ENCODE measurements at places on chromosomes 7 and 10.
A peak's percentile ranks its signal among the peaks of the same experiment; 100 is the strongest.

- no peak for DNase-seq
Measured at GRCh38 chr10:14904316-14904732, 25.7 kb downstream of the SUV39H2 start.

- DNase-seq, result no peak
Measured at GRCh38 chr7:151663382-151664100, 143.8 kb upstream of the RHEB start.

DNA sequence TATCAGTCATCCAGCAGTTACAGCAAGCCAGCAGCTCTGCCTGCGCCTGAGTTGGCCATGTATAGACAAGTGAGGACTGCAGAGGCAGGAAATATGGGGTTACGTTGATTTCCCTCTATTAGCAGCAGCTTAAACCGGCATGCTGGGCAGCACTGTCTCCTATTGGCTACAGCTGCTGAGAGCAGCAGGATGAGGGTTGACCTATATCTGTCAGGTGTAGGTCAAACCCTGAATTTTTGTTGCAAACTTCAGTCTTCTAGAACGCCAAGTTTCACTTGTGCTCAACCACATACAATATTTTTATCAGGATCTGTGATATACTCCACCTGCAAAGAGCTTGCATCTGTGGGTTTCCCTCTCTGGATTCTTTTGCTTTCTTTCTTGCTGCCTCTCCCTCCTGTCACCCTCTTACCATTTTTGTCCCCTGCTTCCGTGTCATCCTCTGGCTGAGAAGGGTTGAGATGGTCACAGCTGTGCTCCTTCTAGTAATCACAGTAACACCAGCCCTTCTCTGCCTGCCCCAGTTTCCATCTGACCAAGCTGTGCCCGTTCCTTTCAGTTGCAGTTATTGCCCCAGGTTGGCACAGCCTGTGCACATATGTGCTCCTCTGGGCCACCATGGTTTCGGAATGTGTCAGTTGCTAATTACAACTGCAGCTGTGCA is 23.8 kb upstream of the GLCCI1 start:
- peak; percentile 35 for DNase-seq

- DNase-seq, result no peak
Measured at GRCh38 chr7:18117482-18117881, 89.8 kb upstream of the PRPS1L1 start.

GRCh38 chr7:137977173-137977572 is 24.7 kb downstream of the CREB3L2 start:
- DNase-seq, result no peak

DNA sequence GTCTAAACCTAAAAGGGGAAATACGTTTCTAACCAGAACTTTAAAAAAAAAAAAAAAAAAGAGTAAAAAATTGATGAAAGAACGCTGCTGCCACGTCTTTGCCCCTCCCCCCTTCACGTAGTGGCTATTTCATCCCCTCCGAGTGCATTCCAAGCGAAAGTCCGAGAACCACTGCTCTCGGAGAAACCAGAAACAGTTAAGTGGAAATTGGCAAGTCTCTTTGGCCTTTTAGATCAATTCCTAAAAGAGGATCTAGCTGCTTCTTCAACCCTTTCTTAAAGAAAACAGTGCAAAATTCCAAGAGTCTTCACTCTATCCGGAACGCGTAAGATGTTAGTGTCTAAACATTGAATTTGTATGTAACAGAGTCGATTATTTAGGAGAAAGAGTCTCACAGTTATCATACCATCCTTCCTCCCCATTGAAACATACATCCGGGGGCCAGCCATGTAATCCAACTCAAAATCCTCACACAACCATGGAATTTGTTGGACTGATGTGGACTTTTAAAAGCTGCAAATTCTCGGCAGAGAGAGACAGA is 1.1 kb downstream of the P4HA1 start:
- DNase-seq, result peak; percentile 24

GRCh38 chr10:120508966-120509365 is 51.9 kb downstream of the PLPP4 start:
- no peak for DNase-seq

DNA sequence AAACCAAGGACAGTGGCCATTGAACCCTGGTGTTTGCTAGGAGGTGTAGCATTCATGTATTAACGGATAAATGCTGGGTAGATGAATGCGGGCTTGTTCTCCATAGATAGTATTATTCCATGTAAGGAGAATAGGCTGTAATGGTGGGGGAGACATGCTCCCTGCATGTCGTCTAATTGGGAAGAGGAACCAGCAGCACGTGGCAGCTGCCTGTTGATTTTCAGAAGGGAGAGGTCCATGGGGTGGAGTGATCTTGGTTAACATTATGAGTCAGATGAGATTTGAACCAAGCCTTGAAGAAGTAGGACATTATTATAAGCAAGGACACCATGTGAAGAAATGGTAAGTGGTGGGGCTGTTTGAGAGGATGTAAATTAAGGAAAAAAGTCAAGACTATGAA is 112.5 kb downstream of the WNT2 start:
- no peak for DNase-seq

DNA sequence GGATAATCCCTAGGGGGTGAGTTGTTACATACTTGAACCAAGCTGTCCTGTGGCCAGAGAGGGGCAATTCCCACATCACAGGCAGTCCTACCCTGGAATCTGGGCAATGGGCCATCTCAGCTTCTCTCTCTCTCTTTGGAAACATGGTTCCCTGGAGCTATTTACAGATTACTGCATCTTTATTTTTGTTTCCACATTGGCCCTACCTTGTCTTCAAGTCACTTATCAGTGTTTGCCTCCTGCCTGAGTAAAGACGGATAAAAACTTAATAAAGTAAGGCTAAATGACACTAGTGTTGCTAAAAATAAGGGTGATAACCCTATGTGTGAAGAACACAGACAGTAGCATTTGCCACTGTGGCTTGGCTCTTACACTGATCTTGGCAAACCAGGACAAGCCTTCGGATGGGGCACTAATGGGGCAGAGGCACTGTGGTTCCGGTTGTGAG is 228.2 kb downstream of the GFRA1 start:
- DNase-seq, result no peak

DNA sequence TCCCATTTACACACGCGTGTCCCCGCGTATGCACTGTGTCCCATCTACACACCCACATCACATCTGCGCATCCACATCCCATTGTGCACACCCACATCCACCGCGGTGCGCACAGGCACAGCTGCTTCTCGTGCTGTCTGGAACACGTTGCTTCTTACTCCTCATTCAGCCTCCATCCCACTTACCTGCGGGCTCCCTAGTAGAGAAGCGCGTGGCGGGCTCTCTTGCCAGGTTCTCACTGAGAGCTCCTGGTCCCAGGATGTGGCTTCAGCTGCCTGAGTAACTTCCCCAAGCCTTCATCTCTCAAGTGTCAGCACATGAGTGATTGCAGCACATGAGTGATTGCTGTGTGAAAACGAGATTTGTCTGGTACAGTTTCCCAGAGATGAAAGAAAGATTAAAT is 117.8 kb downstream of the TRRAP start:
- DNase-seq, result no peak

GRCh38 chr7:148535217-148535616 is 55.3 kb upstream of the C7orf33 start:
- no peak for DNase-seq

- peak; percentile 80 for DNase-seq
Measured at GRCh38 chr7:149239345-149240143, at the start of gene ZNF212. Gene ZNF212 (plus strand): TSS chr7:149239651. CDS start chr7:149239779, 128 bp downstream.

- DNase-seq, result no peak
Measured at GRCh38 chr10:132626019-132626760, 88.6 kb downstream of the INPP5A start.

DNA sequence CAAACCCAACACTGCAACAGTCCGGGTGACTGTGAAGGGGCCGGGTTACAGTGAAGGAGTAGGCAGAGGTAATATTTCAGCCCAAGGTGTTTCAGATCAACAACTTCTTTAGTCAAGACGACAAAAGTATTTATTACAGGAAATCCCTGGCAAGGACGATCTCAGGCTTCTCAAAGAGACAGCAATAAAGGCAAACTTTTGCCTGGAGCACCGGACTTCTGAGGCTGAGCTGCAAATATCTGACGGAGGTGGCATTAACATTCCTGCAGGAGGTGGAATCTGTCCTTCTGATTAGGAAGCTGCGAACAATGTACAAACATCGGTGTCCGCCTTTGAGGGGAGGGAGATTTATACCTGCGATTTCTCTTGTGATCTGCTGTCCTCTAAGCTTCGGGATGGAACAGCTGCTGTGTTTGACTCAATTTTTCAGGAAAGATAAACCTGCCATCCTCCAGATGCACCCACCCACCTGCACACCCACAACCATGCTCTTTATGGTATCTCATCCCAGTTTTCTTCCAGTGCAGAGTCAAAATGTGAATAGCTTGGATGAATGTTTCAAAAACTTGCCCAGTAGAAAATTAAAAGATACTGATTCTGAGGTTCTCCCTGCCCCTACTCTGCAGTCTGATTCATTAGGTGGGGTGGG is 32.1 kb downstream of the EMX2 start:
- no peak for DNase-seq

DNA sequence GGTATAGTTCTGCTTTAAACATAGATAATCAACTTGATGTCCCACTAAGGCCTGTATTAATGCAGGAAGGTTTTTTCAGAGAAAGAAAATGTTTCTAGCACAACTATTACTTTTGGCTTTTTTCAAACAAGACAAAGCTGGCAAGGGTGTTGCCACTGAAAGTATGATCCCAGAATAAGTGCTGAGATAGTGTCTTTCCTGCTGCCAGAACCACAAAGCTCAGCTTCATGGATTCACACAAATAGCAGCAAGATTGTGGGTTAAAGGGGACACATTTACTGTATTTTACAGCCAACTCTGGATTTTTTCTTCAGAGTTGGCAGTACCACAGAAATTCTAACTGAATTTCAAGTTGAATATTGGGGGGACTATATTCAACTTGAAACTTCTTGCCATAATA is 4.3 kb downstream of the NCOA4 start:
- DNase-seq, result no peak

- no peak for DNase-seq
Measured at GRCh38 chr10:117159390-117159789, 21.3 kb upstream of the VAX1 start.

DNA sequence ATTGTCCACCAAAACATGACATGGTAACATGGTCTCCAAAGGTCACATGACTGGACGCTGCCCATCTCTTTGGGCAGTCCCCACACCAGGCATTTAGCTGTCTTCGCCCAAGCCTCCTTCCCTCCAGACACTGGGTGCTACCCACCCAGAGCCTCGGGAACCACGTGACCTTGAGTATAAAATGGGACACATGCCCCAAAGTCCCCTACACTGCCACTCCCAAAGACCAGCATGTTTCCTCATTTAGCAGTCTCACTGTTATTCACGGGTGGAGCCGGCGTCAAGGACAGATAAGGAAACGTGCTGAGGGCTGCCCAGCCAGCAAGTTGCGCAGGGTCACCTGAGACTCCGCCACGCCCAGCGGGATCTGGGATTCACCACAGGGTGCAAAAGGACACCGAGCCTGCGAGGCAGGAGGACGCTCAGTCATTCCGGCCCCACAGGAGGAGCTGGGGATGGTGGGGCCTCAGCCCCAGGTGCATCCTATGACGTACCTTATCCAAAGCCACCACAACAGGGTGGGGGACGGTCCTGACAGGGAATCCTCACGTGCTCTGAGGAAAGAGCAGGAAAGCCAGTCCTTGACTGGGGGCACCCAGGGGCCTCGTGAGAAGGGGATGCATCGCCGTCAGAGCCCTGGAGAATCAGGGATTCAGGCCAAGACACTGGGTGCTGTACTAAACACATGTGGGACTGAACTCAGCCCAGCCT is 226.9 kb downstream of the TNS3 start:
- DNase-seq, result no peak

- DNase-seq, result no peak
Measured at GRCh38 chr7:80392229-80393169, 119.4 kb downstream of the GNAT3 start.

DNA sequence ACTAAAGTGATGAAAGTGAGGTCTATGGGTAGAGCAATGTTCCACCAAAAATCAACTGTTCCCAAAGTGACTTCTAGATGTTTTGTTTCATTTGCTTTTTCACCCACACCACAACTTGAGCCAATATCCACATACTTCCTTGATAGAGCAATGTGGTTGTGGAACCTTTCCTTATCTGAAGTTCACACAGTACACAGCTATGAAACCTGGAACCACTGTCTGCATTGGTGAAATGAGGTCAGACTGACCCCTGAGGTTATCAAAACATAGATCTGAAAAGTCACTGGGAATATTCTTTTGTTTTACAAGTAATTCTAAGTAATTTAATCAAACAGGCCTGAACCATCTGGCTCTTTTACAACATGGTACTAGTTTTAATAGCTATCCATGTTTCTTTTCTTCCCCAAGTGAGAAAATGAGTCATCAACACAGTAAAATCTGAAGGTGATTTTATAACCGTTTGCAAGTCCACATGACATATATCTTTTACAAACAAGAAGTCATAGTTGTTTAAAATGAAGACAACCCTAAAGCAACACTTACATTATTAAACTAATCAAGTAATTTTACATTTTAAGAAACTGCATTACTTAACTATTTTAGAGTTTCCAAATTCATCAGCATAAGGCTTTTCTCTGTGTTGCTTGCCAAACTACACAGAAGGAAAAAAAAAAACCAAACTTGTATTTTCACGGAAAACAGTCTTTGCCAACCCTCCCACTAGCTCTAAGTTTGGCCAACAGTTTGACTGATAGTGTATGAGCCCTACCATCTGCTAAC is 80.3 kb downstream of the LRRC17 start:
- no peak for DNase-seq

- no peak for DNase-seq
Measured at GRCh38 chr10:122234416-122234815, 36.7 kb upstream of the BTBD16 start.

DNA sequence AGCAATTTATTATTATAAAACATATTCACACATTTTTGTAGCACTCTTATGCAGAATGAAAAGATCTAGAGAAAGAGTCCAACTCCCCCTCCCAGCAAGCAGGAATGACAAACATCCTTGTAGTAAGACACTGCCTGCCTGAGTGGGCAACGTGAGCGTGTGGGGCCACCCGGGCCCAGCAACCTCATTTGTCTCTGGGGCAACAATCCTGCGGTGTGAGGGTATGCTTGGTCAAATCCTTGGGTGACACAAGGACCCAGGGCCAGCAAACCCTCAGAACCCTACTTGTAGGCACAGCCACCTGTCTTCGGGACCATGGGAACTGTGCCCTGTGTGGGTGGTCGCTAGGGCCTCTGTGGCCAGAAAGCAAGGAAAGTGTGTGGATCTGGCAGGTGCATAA is 10.7 kb downstream of the RHEB start:
- no peak for DNase-seq

GRCh38 chr7:86918245-86918644 is 141.2 kb downstream of the ELAPOR2 start:
- DNase-seq, result no peak

GRCh38 chr7:15332956-15333355 is 228.9 kb downstream of the AGMO start:
- no peak for DNase-seq

GRCh38 chr7:74399006-74399405 is 54.7 kb upstream of the GTF2IRD1 start:
- no peak for DNase-seq
